ENCODE measurements at places on chromosomes 7 and 10.

DNA sequence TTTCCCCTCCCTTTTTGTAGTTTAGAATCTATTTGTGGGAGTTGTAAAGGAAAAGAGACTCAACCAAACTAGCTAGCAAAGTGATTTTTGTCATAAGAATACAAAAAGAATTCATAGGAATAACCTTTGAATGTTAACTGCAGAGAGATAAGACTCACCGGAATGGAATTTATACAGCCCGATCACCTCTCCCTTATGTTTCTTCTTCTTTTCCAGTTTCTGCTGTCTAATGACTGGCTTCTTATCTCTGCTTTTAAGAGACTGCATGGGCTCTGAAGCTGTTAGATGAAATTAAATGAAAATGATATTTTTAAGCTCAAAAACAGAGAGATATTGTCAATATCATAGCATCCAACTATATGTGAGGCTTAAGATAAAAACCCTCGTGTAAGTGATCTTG, 1095.9 kb downstream of the REEP3 start:
- no peak for DNase-seq

DNA sequence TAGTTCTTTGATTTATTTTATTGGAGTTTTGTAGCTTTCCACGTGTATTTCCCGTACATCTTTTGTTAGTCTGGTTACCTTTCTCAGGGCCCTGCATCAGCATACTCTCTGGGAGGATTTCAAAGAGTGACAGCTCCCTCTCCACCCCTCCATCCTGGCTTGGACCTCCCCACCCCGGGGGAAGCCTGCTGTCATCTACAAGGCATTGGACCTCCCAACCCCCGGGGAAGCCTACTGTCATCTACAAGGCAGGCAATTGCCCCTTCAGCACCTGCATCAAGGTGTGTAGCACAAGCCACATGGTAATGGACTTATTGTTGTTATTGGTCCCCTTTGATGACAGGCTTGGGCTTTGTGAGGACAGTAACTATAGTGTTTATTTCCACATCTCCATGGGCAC, 390.1 kb downstream of the TCERG1L start:
- DNase-seq: no peak

DNA sequence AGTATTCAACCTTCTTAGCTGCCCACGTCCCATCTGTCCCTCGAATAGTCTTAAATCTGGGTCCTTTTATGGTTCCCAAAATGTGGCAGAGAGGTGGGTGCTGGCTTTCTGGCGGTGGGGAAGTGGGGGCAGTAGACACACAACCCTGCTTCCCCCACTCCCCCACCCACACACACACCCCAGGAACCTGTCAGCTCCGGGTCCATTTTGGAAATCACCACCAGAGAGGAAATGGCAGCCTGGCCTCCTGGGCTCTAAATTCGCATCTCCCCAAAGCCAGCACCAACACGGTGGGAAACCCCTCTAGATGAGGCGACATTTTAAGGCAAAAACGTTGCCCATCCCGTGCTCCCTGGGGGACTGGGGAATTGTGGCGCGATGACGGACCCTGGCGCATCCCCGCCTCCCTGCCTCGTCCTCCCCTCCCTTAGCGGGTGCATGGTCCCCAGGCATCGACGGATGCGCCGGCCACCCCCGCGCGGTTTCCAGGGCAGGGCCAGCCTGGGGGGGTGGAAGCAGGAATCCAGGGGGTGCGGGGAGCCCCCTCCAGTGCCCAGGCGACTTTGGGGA, 702 bp downstream of the TMEM130 start:
- no peak for DNase-seq

- no peak for DNase-seq
Measured at GRCh38 chr7:87628780-87629569, 777 bp downstream of the RUNDC3B start.

DNA sequence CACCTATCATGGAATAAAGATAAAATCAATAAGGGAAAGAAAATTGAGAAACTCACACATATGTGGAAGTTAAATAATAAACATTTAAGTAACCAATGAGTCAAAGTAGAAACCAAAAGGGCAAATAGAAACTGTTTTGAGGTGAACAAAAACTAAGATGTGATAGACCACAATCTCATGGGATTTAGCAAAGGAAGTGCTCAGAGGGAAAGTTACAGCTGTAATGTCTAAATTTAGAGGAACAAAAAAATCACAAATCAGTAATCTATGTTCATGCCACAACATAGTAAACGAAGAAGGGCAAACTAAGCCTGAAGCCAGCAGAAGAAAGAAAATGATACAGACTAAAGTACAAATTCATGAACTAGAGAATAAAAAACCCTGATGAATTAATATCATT, 16.3 kb downstream of the CYP3A4 start:
- no peak for DNase-seq

DNA sequence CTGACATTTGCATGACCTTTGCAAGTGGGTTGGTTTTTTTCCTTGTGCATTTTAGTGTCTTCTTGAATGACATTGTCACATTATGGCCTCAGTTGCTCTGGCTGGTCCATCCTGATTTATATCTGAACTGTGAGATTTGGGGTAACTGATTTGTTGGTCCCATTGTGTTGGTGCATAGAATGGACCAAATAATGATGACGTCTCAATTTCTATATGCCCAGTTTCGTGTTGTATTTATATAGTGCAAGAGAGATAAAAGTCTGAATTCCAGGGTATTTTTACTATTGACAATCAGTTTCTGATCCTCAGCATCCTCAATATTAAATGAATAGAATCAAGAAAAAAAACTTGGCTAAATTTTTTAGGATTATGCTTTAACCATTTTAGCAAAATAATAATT, 281.8 kb downstream of the HDAC9 start:
- DNase-seq: no peak

DNA sequence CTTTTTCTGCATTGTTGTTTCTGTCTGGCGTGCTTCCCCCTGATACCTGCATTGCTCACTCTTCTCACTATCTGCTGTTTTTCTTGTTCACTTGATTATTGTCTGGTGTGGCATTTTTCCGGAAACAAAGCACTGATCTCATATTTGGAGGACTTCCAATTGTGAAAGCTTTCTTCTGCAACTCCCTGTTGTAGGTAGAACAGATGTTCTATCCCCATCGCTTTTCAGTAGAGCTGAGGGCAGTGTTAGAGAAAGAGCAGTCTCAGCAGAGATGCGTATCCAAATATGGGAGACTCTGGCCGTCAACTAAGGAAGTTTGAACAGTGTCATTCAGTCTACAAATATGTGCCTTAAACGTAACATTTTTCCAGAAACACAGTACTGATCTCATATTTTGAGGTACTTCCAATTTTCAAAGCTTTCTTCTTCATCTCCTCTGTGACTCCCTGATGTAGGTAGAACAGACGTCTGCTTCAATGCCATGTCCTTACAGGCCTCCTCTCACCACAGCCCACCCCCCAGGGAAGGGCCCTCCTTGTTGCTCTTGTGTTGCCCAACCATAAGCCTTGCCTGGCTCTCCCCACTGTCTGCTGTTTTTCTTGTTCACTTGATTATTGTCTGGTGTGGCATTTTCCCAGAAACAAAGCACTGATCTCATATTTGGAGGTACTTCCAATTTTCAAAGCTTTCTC, 27.1 kb upstream of the GJD4 start:
- DNase-seq: no peak

- DNase-seq: no peak
Measured at GRCh38 chr7:38756521-38756920, 125.3 kb upstream of the AMPH start.

DNA sequence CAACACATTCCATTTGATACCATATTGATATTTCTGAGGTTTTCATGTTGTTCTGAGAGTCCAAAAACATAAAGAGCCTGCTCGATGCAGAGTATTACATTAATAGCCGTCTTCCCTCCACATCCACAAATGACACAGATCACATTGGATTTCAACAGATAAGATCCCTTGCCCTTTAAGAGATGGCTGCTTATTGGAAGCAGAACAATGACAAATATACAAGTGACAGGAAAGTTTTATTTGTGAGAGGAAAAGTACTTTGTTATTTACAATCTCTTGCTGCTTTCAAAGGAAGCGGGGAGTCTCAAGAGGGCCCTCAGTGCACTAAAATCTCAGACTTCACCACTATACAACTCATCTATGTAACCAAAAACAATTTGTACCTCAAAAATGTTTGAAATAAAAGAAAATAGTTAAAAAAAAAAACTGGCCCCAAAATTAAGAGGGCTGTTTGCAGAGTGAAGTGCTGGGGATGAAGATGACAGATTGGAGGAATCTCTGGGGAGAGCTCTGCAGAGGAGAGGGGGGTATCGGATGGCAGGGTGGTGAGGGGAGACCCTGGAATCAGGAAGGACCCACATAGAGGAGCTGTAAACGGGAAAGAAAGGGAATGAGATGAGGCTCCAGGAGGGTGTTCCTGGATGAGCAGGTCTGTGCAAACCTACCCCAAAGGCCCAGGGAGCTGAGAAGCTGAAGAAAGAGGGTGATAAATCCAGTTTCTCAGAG, 42.5 kb upstream of the ZNF438 start:
- DNase-seq: no peak

- no peak for DNase-seq
Measured at GRCh38 chr10:133161486-133162109, 1.6 kb downstream of the KNDC1 start.

GRCh38 chr7:159108941-159109652, 35.6 kb downstream of the VIPR2 start:
- DNase-seq: no peak

- no peak for DNase-seq
Measured at GRCh38 chr7:76514926-76515771, 4.8 kb downstream of the UPK3B start.

DNA sequence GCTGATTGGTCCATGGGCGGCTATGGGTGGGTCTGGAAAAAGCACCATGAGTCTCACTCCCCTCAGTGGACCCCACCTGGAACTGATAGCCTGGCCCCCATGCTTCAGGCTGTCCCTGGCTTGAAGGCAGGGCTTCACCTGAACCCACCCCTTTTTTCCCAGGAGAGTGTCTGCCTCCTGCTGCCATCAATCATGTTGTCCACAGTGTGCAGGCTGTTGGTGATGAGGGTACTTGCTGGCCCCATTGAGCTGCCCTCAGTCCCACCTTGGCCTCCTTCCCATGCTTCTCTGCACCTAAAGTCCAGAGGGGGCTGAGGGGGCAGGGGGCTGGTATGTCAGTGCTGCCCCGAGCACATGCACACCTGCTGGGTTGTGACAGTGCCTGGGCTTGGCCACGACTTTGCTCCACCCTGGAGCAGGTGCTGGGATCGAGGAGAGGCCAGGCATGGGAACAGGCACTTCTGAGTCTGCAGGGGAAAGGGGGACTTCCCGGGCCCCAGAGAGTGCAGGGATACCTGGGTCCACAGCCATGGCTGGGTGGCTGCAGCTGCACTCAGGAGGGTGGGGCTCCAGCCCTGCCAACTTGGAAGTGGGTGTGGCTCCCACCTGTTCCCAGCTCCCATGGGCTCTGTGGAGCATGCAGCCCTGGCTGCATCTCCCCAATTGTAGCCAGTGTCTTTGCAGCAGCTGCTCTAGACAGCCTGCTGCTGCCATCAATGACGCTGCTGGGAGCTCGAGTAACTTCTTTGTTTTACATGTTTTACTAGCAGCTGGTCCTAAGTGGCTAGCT, 56.9 kb downstream of the ADK start:
- no peak for DNase-seq

- no peak for DNase-seq
Measured at GRCh38 chr7:12258074-12258473, 47.0 kb downstream of the TMEM106B start.

- peak; percentile 73 for DNase-seq
Measured at GRCh38 chr10:44939691-44940401, 19.8 kb upstream of the RASSF4 start.

- no peak for DNase-seq
Measured at GRCh38 chr7:149820622-149821190, 17.5 kb upstream of the ZNF862 start.

GRCh38 chr10:25888627-25889026, 45.4 kb upstream of the MYO3A start:
- DNase-seq: no peak

GRCh38 chr10:133258066-133258817, 18.4 kb downstream of the ADAM8 start:
- no peak for DNase-seq

GRCh38 chr7:97118306-97118917, 914 bp downstream of the SDHAF3 start:
- DNase-seq: peak; percentile 6

DNA sequence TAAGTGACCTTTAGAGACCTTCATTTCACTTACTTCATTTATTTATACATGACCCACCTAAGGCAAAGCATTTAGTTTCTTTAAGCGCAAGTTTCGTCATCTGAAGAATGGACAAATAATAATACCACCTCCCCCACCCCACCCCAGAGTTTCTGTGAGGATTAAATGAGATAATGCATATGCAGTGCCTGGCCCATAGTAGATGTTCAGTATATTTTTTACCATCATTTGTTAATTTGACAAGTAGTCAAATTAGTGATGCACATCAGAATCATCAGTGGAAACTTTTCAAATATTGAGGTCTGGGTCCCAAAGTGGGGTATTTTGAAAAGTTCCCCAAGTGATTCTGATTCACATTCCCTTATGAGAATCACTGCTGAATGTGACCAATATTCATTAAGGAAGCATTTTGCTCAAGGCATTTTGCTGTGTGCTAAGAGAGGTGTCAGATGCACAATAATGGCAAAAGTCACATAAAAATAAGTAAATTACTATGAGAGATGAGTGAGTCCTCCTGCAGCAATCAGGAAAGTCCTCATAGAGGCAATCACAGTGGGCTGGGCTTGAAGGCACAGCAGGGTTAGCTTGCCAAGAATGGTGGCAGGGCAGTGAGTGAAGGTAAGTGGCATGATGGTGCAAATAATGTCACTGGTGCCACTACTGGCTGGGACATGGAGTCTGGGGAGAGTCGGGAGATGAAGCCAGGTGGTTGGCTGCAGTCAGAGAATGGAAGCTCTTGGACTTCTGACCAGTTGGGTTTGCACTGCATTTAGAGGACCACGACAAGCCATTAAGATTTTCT, 244.1 kb downstream of the PTEN start:
- DNase-seq: no peak

- DNase-seq: peak; percentile 34
Measured at GRCh38 chr7:71735961-71736556, 604.1 kb downstream of the GALNT17 start.

DNA sequence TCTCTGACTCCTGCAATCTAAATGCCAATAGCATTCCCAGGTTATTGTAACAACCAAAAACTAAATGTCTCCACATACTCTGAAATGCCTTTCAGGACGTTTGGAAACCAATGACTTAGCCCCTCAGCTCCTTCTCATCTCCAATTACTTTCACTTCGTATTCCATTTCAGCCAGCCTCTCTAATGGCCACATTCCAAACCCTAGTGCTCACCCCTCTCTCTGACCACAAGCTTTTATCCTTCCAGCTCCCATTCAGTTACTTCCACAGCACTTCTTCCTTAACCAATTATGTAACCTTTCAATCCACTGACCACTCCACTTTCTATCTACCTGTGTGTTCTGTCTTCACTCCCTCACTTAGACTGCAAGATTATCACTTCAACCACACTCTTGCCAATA, 4.3 kb downstream of the NOC3L start:
- DNase-seq: no peak

DNA sequence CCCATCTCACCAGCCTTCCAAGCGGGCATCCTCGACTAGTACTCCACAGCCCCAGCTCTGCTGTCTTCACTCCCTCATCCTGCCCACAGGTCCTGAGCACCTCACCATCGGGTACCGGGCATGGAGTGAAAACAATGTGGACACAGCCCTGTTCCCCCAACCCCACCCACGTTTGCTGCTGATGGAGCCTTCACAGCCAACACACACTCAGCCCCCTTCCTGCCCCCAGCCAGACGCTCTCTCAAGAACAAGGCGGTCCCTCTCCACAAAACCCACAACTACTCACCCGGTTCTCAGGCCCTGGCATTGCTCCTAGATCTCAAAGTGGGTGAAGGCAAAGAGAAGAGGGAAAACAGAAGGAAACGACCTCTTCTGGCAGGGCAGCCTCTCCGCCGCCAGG, 56.1 kb downstream of the SLIT1 start:
- no peak for DNase-seq

GRCh38 chr7:24714676-24715010, 42.6 kb downstream of the GSDME start:
- DNase-seq: no peak
